Cerebellar nuclear complex (tissue), 1 donor: ENCODE measurements at places on chromosomes 7 and 10.

DNA sequence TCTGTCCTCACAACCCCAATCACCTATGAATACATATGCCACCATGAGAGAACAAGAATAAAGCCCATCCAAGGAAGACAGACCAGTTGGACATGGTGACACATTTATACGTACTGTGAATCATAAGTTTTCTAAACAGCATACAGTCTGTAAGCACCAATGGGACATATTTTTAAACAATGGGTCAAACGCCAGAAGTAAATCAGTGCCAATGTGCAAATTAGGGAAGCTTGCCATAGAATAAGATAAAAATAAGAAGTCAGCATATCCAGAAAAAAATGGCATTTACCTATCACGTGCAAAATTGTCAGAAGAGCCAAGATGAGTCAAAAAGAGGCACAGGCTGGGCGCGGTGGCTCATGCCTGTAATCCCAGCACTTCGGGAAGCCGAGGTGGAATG is 910.4 kb downstream of the SORCS1 start:
- DNase-seq: no peak

GRCh38 chr7:103065667-103066066 is 8.9 kb downstream of the FBXL13 start:
- DNase-seq: no peak

DNA sequence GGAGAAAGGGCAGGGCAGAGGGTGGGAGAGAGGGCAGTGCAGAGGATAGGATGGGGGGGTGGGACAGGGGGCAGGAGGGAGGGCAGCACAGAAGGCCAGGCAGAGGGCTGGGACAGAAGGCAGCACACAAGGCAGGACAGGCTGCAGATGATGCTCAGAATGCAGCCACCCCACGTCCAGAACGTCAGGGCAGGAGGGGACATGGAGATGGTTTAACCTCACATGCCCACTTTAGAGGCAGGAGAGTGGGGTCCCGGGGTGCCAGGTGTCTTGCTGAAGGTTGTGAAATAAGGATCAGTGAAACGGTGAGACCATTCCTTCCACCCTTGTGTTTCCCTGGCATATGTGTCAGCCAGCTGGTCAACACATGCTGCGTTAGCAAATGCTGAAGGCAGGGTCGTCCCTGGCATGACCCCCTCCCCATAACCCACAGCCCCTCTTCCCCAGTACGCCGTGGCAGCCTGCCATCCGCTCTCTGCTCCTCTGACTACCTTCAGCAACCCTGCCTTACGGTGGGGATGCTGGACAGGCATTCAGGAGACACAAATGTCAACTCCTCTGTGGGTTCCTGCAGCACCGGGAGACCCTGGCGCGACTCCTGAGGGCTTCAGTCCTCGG is 592.1 kb downstream of the DNAJB6 start:
- no peak for DNase-seq

DNA sequence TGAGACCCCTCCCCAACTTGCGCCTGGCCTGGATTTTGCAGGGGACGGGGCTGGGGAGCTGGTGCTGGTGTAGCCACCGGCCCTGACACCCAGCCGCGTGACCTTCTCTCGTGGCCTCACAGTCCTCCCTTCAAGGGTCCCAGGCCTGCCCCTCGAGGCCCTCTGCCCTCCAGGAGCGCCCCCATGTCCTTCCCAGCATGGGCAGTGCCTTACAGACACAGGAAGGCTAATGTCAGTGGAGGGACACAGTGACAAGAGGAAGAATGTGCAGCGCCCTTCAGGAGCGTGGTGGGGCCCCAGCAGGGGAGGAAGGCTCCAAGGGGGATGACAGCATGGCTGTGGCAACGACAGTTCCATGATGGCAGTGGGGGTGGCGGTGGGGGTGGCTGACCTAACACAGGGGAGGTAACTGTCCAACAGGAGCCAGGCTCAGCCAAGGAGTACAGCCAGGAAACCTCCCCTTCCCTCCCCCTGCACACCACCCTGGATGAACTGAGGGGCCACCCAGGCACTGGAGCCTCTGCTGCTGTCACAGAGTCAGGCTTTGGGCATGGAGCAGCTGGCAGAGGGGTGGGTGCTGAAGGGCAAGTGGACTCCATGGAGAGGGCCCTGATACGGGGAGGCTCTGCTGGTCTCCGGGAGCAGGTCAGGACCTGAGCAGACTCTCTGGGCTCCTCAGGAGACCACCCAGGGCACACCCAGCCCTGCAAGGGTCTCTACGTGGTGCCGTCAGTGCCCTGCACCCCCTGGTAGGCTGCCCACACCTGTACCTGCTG is 76.0 kb upstream of the RET start:
- DNase-seq: no peak

GRCh38 chr7:140966561-140967233 is 42.0 kb upstream of the BRAF start:
- DNase-seq: no peak

GRCh38 chr7:101235050-101235449 is 2.6 kb downstream of the CLDN15 start:
- no peak for DNase-seq

DNA sequence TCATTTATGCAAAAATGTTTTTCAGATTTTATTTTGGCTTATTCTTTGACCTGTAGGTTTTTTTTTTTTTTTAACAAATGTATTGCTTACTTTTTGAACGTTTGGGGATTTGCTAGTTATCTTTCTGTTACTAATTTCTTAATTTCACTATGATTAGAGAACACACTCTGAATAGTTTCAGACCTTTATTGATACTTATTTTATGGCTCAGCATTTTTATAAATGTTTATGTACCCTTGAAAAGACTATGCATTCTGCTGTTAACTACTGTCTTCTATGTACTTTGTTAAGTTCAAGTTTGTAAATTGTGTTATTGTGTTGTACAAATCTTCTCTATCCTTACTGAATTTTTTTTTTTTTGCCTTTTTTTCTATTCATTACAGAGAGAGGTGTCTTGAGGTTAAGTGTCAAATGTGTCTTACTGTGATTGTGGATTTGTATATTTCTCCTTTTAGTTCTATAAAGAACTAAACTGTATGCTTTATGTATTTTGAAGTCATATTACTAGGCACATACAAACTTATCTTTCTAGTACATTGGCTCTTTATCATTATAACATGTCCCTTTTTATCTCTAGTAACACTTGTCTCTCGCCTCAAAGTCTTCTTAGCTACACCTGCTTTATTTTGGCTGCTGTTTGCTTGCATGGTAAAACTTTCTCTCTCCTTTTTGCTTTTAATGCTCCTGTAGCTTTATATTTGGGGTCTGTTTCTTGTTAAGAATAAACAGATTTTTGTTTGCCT is 8.1 kb downstream of the MKLN1 start:
- DNase-seq: no peak

DNA sequence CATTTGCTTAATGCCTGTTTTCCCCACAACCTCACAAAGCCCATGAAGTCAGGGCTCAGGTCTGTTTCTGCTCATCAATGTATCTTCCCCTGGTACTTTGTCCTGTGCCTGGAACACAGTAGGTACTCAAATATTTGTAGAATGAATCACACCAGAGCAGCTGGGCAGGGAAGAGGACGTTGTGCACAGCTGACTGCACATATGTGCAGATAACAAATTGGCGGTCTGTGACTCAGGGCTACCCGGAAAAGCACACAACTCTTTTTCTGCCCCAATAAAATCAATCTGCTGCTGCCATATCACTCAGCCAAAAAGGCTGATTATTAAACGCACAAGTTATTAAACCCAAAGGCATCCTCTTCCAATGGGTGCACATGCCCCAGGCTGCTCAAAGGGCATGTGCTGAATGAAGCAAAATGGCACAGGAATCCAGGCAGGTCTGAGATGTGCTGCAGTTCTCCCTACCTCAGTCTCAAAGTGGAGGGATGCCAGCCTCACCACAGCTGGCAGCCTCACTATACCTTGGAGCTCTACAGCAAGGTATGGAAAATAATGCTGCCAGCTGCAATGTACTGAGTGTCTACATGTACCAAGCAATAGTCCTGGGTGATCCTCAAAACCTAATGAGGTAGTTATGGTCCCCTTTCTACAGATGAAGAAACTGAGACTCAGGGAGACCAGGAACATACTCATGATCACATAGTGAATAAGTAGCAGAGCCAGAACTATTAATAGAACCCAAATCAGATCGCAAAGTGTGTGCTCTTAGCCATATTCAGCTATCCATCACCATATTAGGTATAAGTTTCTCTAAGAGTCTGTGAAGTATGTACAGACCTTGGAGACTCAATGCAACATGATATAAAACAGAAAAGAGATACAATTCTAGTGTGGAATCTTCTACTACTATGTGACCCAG is 43.4 kb downstream of the SORBS1 start:
- no peak for DNase-seq
